ENCODE measurements at places on chromosomes 3 and 15.

- no peak for DNase-seq
Observed at GRCh38 chr3:157393113-157393512, 43.5 kb upstream of the PTX3 start.

GRCh38 chr15:50613600-50613999, 67.1 kb upstream of the USP50 start:
- DNase-seq = no peak

DNA sequence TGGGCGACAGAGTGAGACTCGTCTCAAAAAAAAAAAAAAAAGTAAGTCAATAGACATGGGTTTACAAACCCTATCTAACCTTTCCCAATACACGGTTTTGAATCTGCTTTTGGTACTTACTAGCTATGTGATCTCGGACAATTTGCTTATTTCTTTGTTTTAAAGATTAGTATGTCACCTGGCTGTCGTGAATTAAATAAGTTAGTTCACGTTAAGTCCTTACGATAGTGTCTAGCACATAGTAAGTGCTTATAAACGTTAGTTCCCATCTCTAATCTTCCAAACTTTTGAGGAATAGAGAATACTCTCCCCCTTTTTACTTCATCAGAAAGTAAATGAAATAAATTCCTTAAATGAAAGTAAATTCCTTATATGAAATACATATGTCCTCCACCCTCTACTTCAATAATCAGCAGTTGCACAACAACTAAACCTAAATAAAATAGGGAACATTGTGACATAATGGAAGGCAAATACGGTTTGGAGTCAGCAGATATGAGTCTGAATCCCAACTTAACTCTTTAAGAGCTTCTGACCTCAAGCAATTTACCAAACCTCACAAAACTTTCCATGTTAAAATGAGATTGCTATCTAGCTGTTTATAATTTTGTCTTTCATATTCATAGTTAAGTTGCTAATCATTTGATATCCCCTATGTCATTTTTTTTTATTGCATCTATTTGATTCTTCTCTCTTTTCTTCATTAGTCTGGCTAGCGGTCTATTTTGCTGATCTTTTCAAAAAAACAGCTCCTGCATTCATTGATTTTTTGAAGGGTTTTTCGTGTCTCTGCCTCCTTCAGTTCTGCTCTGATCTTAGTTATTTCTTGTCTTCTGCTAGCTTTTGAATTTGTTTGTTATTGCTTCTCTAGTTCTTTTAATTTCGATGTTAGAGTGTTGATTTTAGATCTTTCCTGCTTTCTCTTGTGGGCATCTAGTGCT, 134.6 kb downstream of the PEAK1 start:
- DNase-seq = no peak

DNA sequence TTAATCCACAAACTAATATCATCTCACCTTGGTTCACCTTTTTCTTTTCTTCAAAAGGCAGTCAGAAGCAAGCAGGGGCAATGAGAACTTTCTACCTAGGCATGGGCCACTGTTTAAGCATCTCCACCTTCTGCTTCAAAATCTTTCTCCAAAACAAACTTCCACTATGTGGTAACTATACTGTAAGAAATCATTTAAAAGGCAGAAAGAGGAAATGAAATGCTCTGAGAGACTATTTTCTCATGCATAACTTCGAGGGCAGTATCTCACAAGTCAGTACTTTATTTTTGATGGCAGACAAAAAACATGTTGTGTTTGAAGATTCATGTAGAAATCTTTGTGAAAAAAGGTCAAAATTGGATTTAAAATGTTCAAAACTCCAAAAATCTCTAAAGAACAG, 419.7 kb downstream of the ZBTB20 start:
- DNase-seq = no peak

DNA sequence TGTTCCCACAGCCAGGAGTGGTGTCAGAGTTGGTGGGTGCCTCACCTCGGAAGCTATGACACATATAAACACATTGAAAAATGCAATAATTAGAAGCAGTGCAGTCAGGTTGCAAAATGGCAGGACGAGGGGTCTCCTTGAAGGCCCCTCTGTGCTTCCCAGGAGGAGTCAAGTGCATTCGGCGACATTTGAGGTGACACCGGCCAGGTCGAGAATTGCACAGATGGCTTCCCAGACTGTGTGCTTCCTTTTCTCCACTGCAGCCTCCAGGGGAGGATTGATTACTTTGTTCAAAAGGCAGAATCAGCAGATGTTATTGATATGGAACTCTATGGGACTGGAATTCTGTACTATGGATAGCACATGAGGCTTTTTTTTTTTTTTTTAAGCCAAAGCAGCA, 163.2 kb downstream of the MINAR1 start:
- DNase-seq = no peak

DNA sequence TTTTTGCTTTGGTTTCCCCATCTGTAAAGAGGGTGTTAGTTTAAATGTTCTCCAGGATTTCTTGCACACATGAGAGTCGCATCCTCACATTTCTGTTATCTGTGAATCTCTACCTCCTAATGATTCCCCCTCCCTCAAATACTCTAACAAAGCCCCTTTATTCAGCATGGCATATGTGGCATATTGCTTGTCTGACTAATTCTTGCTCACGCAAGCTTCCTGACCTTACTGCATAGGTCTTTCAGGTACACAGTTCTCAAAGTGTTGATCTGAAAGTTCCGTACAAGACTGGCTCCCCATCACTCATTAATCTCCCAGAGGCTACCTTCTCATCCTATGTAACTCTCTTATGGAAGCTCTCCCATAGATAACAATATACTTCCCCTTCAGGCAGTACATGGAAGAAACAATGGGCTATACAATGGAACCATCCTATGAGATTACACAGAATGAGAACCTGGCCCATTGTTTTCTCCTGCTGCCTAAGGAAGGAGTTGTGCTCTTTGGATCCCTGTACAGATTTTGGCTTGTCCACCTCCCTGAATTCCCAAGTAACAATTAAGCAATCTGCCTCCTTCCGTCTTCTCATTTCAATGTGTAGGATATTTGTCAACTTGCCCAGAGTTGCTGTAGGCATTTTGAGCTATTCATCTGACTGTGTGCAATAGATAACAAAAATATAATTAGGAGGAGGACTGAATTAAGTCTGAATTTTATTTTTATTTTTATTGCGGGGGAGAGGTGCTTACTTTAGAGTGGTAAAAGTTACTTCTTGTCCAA, 51.0 kb downstream of the PPARG start:
- no peak for DNase-seq

- DNase-seq = no peak
Observed at GRCh38 chr3:171784387-171784786, 25.9 kb downstream of the PLD1 start.

DNA sequence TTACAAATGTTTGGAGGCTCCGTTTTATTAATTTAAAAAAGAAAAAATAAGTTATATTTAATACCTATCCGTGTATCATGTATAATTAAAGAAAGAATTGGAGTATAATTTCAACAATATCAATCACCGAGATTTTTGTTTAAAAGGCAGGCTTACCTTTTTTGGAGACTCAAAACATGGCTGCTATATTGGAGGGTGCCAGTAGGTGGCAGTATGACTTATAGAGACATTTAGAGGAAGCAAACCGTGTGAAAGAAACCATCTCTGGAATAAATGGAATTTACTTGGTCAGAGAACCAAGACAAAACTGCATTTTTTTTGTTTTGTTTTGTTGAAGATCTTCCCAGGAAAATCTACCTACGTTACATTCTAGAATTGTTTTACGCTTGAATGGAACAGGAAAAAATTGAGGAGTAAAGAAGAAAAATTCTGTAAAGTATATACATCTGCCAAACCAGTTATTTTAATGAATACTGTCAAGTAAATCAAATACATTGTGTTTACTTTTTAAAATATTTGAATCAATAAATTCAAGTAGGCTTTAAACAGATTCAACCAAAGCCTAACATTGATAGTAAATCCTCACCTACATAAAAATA, 802.6 kb upstream of the ALCAM start:
- DNase-seq = peak; percentile 53

- peak; percentile 18 for DNase-seq
Observed at GRCh38 chr3:112973325-112974177, 1.4 kb downstream of the CD200R1 start.

GRCh38 chr3:108088697-108089096, 2.1 kb downstream of the CD47 start:
- no peak for DNase-seq

GRCh38 chr3:14691239-14691638, 16.3 kb downstream of the C3orf20 start:
- no peak for DNase-seq

- DNase-seq = no peak
Observed at GRCh38 chr15:97979140-97979520, 18.6 kb downstream of the ARRDC4 start.

DNA sequence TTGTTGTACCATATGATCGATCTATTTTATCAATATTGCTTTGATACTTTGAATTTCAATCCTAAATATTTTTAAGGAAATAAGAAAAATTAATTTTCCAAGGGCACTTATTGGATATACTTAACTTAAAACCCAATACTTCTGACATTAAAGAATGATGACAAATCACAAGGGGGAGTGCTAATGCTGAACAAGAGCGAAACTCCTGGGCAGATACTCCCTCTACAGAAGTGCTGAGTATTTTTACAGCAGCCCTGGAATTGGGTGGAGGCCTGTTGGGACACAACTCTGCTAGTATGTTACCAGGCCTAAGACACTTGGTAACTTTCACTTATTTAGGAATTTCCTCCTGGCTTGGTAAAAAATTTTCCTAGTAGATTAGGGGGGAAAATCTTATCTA, 46.2 kb downstream of the DENND6A start:
- no peak for DNase-seq

GRCh38 chr15:34808016-34808415, 12.7 kb upstream of the ACTC1 start:
- DNase-seq = no peak

GRCh38 chr15:37135225-37135624, 34.9 kb upstream of the MEIS2 start:
- no peak for DNase-seq

GRCh38 chr3:69691860-69692259, 47.4 kb upstream of the MITF start:
- DNase-seq = no peak

- no peak for DNase-seq
Observed at GRCh38 chr15:99350408-99350807, 99.1 kb downstream of the LRRC28 start.

DNA sequence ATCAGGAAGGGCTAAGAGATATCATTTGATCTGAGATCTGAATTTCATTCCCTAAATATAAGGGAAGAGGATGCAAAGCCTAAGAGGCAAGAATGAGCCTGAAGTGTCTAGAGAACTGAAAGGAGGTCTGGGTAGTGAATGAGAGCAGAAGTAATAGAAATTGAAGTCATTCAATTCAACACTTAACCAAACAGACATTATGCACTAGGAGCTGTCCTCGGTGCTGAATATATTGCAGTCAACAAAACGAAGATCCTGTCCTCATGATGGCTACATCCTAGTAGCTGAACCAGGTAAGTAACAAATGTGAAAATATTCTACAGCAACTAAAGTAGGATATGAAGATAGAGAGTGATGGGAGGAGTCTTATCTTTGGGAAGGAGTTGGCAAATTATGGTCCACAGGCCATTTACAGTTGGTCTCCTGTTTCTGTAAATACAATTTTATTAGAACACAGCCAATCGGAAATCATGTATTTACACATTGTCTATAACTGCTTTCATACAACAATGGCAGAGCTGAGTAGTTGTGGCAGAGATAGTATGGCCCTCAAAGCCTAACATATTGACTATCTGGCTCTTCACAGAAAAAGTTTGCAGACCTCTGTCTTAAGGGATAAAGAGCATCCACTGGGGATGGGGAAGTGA, 192.9 kb upstream of the CADPS start:
- no peak for DNase-seq

DNA sequence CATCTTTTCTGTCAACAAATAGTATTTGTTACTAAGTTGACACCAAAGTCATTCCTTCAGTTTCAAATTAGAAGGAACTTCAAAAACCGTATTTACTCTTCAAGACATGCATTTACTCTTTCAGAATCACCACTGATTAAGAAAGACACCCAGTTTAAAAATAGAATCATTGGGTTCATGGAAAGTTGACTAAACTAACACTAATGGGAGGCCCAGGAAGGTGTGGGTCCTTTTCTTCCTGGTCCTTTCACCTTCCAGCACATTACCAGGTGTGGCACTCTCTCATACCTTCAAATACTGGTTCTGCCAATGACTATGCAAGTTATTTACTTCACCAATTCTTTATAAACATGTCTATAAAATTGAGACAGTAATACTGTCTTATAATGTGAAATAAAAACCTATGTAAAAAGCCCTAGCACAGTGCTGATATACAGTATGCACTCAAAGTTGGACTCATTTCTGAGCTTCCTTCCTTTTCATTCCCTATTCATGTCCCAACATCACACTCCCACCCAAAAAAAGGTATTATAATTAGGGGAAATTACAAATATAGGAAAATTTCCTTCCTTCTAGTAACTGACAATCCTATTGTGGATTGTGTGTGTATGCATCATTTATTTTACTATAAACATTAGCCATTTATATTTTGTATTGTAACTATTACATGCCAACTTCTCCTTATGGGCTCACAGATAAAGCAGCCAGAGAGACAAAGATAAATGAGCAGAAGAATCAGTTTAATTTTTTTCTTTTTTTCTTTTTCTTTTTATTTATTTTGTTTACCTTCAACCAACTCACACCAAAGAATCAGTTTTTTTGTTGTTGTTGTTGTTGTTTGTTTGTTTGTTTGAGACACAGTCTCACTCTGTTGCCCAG, 48.9 kb downstream of the LRRFIP2 start:
- no peak for DNase-seq

DNA sequence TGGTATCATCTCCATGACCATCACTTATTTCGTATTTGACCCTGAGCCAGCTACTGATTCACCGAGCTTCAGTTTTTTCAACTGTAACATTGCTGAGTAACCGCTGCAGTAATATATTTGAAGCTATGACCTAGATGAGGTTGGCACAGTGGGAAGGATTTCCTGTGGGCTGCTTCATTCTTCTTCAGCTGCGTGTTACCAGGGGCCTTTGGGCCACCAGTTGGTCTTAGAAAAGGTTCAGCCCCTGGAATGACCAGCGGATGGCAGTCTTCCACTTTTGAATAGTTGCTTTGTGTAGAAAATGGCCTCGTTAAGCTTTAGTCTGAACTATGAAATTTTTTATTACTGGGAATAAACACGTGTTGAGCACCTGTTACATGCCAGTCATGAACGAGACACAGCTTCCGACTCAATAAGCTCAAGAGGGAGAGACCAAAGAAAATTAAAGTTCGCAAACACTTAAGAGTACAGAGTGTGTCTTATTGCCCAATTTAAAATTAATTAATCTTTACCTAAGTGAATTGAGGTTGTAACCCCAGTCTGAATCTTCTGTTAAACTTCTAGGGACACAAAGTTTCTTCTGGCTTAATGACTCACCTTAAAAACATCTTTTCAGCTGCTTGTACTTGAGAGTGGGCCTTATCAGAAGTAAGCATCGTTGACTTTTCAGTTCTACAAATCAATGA, 57.6 kb upstream of the NR2E3 start:
- no peak for DNase-seq

GRCh38 chr3:194756791-194757325, 71.2 kb downstream of the FAM43A start:
- DNase-seq = no peak

- no peak for DNase-seq
Observed at GRCh38 chr3:50583897-50584296, 14.6 kb downstream of the HEMK1 start.
